Trophoblast cell (in vitro differentiated cells and primary cell): ENCODE measurements at places on chromosomes 2 and 18.

DNA sequence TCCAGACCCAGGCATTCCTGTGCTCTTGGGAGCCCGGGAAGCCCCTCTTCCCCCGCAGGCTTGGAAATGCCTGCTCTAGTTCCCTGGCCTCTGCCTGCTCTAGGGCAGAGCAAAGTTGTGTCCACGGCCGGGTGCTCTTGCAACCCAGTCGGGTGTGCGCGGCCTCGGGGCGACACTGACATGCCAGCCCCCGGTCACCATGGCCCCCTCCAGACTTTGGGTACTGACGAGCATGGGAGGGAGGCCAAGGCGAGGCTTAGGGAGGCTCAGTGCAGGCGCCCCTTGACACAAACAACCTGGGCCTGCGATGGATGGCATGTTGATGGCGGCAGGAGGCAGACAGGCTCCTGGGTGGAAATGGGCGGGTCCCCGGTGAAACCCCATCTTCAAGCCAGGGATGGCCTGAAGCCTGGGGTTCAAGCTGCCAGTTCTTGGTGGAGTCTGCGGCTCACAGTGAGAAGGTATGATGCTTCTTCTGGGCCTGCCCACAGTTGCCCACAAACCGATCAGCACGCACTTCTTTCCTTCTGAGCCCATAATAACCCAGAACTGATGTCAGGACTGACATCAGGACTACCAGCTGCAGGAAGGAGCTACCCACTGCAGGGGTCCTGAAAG is 689.9 kb downstream of the DSC3 start:
- H3K27me3 ChIP-seq = no peaks in the 10 kb centered on the region
- no peak overlapping the region for H3K4me3 ChIP-seq
- no peak for DNase-seq

- H3K27me3 ChIP-seq = no peaks in the 10 kb centered on the region
- no peak for DNase-seq
- H3K27ac ChIP-seq = no peak overlapping the region
- no peak overlapping the region for H3K4me3 ChIP-seq
- no peaks in the 10 kb centered on the region for H3K4me1 ChIP-seq
- no peaks in the 10 kb centered on the region for H3K36me3 ChIP-seq
Observed at GRCh38 chr2:121298476-121298875, 13.5 kb upstream of the TFCP2L1 start.

DNA sequence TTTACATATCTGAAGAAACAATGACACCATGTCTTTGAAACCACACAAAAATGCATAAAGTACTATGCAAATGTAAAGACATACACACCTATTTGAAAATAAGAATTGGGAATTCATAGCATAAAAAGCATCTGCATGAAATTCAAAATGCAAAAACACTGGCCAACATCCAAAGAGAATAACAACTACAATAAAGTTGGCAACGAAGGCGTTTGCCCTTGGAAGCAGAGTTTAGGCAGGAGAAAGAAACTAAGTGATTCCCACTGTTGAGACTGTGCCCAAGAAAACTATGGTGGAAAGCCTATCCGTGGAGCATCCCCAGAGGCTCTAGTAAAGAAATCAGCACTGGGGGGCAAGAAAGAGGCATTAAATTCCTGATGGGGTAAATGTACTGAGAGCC is 292.8 kb downstream of the RIT2 start:
- no peaks in the 10 kb centered on the region for H3K4me1 ChIP-seq
- H3K27ac ChIP-seq = no peak overlapping the region
- no peaks in the 10 kb centered on the region for H3K36me3 ChIP-seq
- no peak overlapping the region for H3K4me3 ChIP-seq
- no peaks in the 10 kb centered on the region for H3K27me3 ChIP-seq

DNA sequence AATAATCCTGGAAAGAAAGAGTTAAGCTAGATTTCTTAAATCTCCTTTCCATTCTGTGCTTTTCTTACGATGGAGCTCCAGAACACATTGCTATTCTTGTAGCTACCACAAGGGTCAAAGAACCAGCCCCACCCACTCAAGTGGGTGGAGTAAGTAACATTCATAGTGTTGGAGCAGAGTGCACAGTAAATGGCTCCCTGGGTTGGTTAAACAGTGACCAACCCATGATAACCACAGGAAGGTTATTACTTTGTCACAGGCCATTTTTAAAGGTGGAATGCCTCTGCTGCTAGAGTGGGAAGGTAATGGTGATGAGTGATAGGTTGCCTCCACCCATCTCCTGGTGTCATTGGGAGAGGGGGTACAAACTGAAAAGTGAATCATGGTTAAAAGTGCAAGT is 13.9 kb downstream of the ARPC2 start:
- no peaks in the 10 kb centered on the region for H3K27me3 ChIP-seq
- peaks cover 55% of the 10 kb centered on the region for H3K36me3 ChIP-seq
- no peak for DNase-seq
- H3K27ac ChIP-seq = no peak overlapping the region
- no peaks in the 10 kb centered on the region for H3K4me1 ChIP-seq
- H3K4me3 ChIP-seq = no peak overlapping the region

- H3K4me1 ChIP-seq = peaks cover 10% of the 10 kb centered on the region
- no peak for DNase-seq
- no peaks in the 10 kb centered on the region for H3K27me3 ChIP-seq
- H3K36me3 ChIP-seq = no peaks in the 10 kb centered on the region
- H3K4me3 ChIP-seq = no peak overlapping the region
Observed at GRCh38 chr2:100692381-100692780, 127.6 kb upstream of the NPAS2 start.

DNA sequence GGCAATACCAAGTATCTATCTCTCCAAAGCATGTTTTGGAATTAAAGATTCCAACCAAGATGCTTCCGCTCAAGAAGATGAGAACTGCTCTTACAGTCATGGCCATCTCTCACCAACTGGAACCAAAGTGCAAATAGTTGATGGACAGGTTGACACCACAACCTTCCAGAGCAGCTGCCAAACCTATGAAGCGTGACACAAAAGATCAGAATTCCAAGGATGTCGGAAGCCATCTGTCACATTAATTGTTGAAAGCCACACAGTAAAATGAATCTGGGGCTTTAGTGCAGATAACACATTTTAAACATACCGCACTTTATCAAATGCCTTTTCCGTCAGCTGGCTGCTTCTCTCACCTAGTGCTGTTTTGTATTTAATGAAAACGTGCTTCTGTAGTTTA is 195.7 kb downstream of the CDH20 start:
- H3K4me3 ChIP-seq = no peak overlapping the region
- H3K27ac ChIP-seq = no peak overlapping the region
- H3K4me1 ChIP-seq = no peaks in the 10 kb centered on the region
- H3K36me3 ChIP-seq = peaks cover 3% of the 10 kb centered on the region

- no peaks in the 10 kb centered on the region for H3K27me3 ChIP-seq
- no peak overlapping the region for H3K4me3 ChIP-seq
- no peak overlapping the region for H3K27ac ChIP-seq
- no peak for DNase-seq
Observed at GRCh38 chr18:39596891-39597290, 2031.3 kb upstream of the CELF4 start.

- no peak overlapping the region for H3K4me3 ChIP-seq
- no peaks in the 10 kb centered on the region for H3K27me3 ChIP-seq
- no peak for DNase-seq
Observed at GRCh38 chr2:29351248-29351647, 236.0 kb downstream of the CLIP4 start.

DNA sequence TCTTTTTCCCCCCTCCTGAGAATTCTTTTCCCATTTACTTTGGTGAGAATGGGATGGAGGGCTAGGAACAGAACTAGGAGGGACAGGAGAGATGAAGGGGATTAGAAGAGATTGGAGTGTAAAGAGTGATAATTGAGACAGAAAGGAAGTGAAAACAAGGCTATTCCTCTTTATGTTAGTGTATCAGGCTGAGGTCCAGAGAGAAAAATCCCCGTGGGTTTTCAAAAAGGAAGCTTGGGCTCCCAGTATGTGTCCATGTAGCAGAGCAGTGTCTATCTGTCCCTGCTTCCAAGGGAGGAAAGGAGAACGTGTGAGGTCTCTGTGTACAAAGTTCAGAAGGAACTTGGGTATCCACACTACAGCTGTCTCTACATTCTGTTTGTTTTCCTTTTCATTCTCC is 59.9 kb upstream of the KCNE4 start:
- H3K4me3 ChIP-seq = no peak overlapping the region
- no peak overlapping the region for H3K27ac ChIP-seq
- no peaks in the 10 kb centered on the region for H3K36me3 ChIP-seq
- H3K4me1 ChIP-seq = peaks cover 4% of the 10 kb centered on the region
- H3K27me3 ChIP-seq = no peaks in the 10 kb centered on the region

- H3K36me3 ChIP-seq = no peaks in the 10 kb centered on the region
- no peak overlapping the region for H3K27ac ChIP-seq
- H3K4me1 ChIP-seq = no peaks in the 10 kb centered on the region
- H3K4me3 ChIP-seq = no peak overlapping the region
Observed at GRCh38 chr2:180343528-180344345, 336.6 kb upstream of the CWC22 start.

GRCh38 chr2:44330801-44331200 is 30.5 kb downstream of the PREPL start:
- DNase-seq = peak; percentile 26
- no peaks in the 10 kb centered on the region for H3K4me1 ChIP-seq
- H3K4me3 ChIP-seq = no peak overlapping the region
- peaks cover 5% of the 10 kb centered on the region for H3K36me3 ChIP-seq
- H3K27me3 ChIP-seq = no peaks in the 10 kb centered on the region

DNA sequence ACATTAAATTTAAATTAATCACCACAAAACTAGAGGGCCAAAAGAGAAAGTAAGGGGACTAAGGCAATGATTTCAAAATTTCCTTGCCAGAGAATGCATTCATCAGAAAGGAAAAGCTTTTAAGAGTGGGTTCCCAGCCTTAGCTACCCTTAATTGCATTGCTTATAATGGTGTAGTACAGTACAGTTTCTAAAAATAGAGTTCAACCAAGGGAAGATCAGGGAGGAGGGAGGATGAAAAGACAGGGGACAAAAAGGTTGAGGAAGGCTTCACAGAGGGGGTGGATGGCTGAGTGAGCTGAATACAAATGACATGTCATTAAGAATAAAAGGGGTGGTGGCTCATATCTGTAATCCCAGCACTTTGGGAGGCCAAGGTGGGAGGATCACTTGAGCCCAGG is 119.9 kb downstream of the RBMS1 start:
- DNase-seq = no peak
- no peak overlapping the region for H3K27ac ChIP-seq
- H3K27me3 ChIP-seq = no peaks in the 10 kb centered on the region
- H3K4me3 ChIP-seq = no peak overlapping the region
- H3K4me1 ChIP-seq = peaks cover 34% of the 10 kb centered on the region
- no peaks in the 10 kb centered on the region for H3K36me3 ChIP-seq

DNA sequence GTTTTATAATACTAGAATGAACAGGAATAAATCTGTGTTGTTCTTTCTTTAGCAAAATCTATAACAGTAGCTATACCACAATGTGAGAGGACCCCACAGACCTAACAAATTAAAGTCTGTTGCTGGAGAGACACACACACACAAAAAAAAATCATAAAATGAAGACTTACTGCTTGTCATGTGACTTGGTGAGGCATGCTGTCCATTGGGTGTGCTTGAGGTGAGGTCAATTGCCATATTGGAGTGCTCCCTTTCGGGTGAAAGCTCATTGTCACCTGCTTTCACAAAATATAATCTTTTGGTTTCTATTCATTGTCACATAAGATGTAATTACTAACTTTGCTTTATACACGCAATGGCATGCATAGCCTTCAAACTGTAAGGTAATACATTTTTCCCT is 3.9 kb downstream of the IKZF2 start:
- no peaks in the 10 kb centered on the region for H3K36me3 ChIP-seq
- H3K4me1 ChIP-seq = no peaks in the 10 kb centered on the region
- no peak overlapping the region for H3K27ac ChIP-seq
- no peak overlapping the region for H3K4me3 ChIP-seq
- DNase-seq = no peak
- H3K27me3 ChIP-seq = no peaks in the 10 kb centered on the region

GRCh38 chr18:29307231-29307630 is 1130.3 kb upstream of the CDH2 start:
- H3K36me3 ChIP-seq = no peaks in the 10 kb centered on the region
- H3K4me3 ChIP-seq = no peak overlapping the region

DNA sequence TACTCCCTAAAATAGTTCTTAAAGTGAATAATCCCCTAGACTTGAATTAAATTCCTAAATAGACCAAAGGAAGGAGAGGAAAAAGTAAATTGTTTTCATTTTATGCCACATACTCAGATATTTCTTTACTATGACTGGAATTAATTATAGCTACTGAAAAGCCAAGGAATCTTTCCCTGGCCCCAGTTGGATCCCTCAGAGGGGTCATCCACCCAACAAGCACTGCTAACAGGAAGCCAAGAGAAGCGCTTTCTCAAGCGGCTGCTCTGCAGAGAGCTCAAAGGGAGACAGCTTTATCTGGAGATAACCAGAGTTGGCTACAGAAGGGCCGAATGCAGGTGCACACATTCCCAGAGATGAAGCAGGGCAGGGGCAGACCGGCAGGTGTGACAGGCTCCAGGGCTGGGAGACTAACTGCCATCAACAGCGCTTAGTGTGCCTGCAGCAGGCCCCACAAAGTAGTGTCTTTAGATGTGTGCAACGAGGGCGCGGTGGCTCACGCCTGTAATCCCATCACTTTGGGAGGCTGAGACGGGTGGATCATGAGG is 51.1 kb downstream of the POLR1A start:
- no peak overlapping the region for H3K4me3 ChIP-seq
- no peak for DNase-seq
- H3K27ac ChIP-seq = no peak overlapping the region
- H3K36me3 ChIP-seq = peaks cover 34% of the 10 kb centered on the region

- DNase-seq = no peak
- H3K4me3 ChIP-seq = no peak overlapping the region
- H3K27me3 ChIP-seq = no peaks in the 10 kb centered on the region
- peaks cover 56% of the 10 kb centered on the region for H3K36me3 ChIP-seq
- H3K27ac ChIP-seq = no peak overlapping the region
- no peaks in the 10 kb centered on the region for H3K4me1 ChIP-seq
Observed at GRCh38 chr2:27223416-27223815, 6.2 kb downstream of the CAD start.

- DNase-seq = no peak
Observed at GRCh38 chr18:79458917-79459803, 63.4 kb downstream of the NFATC1 start.

GRCh38 chr18:22678486-22678885 is 254.6 kb upstream of the RBBP8 start:
- no peaks in the 10 kb centered on the region for H3K4me1 ChIP-seq
- no peak overlapping the region for H3K4me3 ChIP-seq
- DNase-seq = no peak
- no peak overlapping the region for H3K27ac ChIP-seq
- H3K27me3 ChIP-seq = no peaks in the 10 kb centered on the region
- no peaks in the 10 kb centered on the region for H3K36me3 ChIP-seq

DNA sequence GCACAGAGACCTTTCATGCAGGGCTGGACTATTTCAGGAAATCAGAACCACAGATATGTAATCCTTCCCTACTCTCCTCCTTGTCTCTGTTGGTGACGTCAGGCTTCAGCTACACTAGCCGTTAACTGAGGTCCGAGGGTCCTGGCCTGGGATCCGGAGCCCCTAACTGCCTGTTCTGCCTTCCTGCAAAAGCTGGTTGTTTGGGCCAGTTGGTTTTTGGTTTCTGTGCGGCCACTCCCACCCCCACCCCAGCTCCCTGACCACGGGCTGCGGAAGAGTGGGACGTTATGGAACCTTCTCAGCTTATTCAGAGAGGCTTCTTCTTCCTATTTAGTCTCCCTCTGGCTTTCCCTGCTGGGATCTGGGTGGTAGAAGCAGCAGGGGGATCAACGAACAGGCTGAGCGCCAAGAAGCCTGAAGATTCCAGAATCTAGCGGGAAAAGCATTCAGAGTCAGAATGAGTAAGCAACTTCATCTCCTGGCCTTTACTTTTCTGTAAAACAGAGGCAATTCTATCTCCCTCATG is 49.3 kb upstream of the ROCK2 start:
- no peak for DNase-seq
- no peaks in the 10 kb centered on the region for H3K27me3 ChIP-seq
- H3K4me1 ChIP-seq = peaks cover 17% of the 10 kb centered on the region
- no peak overlapping the region for H3K27ac ChIP-seq

GRCh38 chr2:138922973-138923563 is 142.9 kb upstream of the NXPH2 start:
- no peak overlapping the region for H3K4me3 ChIP-seq
- H3K36me3 ChIP-seq = no peaks in the 10 kb centered on the region
- H3K4me1 ChIP-seq = no peaks in the 10 kb centered on the region
- peak; percentile 48 for DNase-seq
- H3K27me3 ChIP-seq = no peaks in the 10 kb centered on the region
